ENCODE measurements at places on chromosomes 1 and 21.

DNA sequence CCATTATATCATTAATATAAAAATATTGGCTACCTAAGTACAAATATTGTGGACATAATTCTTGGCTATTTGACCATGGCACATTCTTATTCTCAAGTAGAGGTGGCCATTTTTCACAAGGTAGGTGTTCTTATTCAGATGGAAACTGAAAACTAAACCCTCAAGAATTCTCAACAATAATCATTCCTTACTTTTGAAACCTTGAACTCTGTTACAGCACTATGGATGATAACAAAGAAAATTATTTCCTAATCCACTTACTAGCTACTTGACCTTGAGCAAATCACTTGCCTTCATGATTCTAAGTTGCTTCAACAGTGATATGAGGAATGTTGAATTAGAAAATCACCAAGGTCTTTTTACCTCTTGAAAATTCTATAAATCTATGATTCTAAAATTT is 482.2 kb downstream of the PTPRC start:
- no peak for DNase-seq

- DNase-seq, result no peak
These were observed 86.7 kb upstream of the LYPLAL1 start for GRCh38 chr1:219086956-219087469.

DNA sequence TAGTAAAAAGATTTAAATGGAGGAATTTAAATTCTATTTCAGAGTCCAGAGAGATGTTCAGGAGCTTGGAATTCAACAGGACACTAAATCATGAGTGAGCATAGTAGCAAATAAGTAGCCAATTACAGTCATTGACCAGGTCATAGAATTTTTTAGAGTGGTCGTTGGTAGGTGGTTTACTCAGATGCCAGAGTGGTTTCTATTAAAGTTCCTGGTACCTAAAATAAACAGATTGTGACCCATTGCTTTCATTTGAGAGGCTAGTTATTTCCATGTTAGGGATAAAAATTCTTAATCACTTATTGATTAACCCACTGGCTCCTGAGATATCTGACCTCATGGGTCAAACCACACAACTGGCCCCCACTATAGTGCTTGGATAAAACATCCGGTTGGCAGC is 201.3 kb downstream of the ASTN1 start:
- DNase-seq, result no peak

DNA sequence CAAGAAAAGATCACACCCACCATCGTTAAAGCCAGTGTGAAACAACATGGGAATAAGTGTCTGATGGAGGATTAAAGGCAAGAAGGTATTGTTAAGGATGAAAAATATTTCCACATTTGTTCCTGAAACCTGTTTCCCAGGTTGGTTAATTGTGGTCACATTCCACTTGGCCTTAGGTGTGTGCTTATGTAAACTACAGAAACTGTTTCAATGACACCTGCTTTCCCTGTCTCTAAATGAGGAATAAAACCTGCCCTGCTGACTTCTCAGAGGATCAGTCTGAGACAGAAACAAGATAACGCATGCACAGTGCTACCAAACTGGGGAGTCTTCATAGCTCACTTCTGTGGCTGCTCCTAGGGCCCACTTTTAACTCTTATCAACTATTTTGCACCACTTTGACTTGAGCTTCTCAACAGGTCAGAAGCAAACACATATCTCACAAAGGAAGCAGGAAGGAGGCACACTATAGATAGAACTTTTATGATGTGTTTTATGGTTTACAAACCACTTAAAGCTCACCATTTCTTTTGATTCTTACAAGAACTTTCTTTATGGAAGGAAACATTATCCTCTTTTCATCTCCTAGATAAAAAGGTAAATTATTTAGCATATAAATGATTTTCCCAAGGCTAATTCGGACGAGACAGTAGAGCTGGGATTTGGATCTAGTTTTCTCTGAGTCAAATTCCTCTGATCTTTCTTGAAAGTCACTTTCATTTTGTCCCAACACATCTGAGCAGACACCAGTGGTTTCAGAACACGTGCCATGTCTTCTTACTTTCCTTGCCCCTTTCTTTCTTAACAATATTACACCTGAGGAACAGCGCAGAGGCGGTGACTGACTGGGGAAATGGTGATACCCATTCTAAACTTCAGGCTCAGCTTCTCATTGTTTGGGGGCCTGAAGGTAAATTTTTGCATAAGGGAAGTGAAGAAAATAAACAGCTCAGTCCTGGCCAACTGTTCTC is 33.4 kb downstream of the CYP2J2 start:
- no peak for DNase-seq

Data from fibroblast of skin of right biceps (primary cell).